ENCODE measurements at places on chromosomes 4 and X.

DNA sequence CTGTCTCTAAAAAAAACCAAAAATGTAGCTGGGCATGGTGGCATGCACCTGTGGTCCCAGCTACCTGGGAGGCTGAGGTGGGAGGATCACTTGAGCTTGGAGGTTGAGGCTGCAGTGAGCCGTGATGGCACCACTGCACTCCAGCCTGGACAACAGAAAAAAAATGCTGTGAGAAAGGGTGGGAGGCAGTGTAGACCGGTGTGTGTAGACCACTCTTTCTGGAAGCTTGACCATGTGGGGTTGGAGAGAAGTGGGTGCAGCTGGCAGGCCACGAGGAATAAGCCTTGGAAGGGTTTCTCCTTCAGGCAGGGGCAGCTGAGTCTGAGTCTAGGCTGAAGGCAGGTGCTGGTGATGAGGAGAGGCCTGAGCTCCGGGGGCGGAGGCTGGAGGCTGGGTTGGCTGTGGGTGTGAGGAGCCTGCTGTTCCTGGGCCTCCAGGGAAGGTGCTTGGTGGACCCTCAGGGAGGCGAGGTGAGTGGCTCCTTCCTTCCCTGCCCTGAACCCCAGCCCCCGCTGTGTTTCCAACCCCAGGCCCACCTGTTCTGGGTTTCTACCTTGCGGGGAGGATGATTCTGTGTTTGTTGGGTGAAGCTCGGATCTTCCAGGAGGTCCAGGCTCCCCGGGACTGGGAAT is 9.3 kb upstream of the TBC1D14 start:
- no peak for DNase-seq

- DNase-seq: no peak
Observed at GRCh38 chrX:21612154-21612553, 46.0 kb downstream of the KLHL34 start.

DNA sequence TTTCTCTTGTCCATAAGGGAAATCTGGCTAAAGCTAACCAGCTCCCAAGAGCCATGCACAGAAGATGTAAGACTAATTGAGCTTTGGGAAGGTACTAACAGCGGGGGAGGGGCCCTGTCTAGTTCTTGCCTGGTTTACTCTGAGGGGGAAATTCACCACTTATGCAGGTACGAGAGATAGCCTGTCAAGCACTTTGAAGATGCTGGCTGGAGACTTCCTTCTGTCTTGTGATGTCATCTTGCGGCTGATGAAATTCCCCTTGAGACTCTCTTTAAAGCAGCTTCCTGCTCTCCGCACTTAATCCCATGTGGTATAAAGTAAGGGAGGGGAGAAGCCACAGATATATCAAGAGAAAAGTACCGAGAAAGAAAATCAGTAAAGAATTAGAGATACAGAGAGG is 345.3 kb downstream of the MAPK10 start:
- DNase-seq: no peak

- no peak for DNase-seq
Observed at GRCh38 chrX:122004127-122004526, 956.7 kb downstream of the GLUD2 start.

- DNase-seq: no peak
Observed at GRCh38 chrX:118392716-118393115, 46.8 kb downstream of the WDR44 start.
